Fibroblast of skin of left quadriceps (primary cell): ENCODE measurements at places on chromosomes 3 and 15.
A peak's percentile ranks its signal among the peaks of the same experiment; 100 is the strongest.

- DNase-seq = no peak
These were observed at the start of gene SUCNR1 for GRCh38 chr3:151873398-151873797. SUCNR1 (plus strand) TSS chr3:151873643; CDS start chr3:151879893, 6,250 bp downstream.

GRCh38 chr3:174242311-174243041 is 616.7 kb upstream of the NAALADL2 start:
- no peak for DNase-seq

- peak; percentile 49 for DNase-seq
These were observed 25.5 kb upstream of the SNRPA1 start for GRCh38 chr15:101320501-101321052.

DNA sequence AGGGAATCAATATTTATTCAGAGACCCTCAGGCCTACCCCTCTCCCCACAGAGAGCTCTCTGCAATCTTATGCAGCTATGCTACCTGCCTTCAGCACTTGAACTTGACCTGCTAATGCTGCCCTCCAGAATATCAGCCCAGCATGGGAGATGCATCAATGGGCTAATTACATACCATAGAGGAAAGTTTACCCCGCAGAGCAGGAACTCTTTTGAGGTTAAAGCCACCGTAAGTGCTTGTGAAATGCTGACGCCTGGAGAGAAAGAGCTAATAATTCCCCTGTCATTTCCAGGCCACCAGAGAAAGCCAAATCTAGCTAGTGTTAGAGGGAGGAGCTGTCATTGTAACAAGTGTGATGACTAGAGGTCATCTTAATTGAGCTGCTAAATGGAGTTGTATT is 127.5 kb downstream of the CHST2 start:
- no peak for DNase-seq

DNA sequence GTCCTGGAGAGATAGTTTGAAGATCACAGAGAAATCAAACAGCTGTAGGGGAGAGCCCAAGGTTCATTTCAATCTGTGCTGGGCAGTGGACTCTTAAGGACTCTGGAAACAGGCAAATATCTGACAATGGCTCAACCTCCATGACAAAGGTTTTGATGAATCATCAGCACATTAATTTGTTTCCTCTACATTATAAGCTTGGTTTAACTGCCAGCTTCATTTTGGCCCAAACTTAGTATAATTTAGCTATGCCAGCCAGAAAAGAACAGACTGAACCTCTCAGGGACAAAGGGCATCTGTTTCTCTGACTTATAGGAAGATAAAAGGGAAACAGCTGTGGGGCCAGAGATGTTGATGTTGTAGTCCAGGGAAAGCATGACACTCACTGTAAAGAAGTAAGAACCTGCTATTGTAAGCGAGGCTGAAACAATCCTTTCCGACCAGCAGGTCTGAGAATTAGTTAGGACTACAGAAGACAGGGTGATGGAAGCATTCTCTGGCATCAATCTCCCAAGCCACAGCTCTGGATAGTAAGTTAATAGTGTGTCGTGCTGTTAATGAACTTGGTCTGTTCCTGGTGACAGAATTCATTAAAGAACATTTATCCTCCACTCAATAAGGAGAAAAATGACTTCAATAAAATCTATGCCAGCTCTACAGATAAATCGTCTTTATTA is 110.1 kb downstream of the KCNMB2 start:
- no peak for DNase-seq

GRCh38 chr15:52100807-52101442 is 11.7 kb downstream of the BCL2L10 start:
- DNase-seq = peak; percentile 67

DNA sequence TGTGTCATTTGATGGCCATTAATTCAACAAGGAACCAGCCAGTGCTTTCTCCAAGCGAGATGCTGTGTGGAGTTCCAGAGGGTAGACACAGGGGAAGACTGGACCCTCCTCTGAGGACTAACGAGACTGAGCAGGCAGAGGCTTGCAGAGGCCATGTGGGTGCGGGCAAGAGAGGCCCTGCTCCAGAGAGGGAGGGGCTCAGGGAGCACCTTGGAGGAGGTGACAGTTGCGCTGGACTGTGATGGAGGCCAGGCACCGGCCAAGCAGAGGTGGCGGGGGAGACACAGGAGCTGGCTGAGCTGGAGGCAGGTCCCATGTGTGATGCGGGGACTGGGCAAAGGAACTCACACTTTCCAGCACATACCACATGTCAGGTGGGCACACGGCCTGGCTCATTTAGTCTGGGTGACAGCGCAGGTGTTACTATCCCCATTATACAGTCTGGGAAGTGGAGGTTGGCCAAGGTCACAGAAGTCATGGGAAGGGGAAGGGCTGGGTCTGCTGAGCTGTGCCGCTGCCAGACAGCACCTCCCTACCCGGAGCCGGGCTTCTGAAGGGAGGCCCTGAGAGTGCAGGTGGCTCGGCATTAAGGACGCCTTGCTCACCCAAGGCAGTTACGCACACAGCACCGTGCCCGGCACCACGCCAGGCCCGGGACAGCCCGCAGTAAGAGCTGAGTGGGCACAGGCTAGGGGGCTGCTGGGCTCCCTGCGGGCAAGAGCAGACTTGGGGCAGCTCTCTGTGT is 3.7 kb downstream of the MELTF start:
- DNase-seq = no peak

GRCh38 chr3:115187149-115187757 is 40.2 kb upstream of the ZBTB20 start:
- no peak for DNase-seq

- no peak for DNase-seq
These were observed 50.1 kb downstream of the HEG1 start for GRCh38 chr3:125005676-125006075.

DNA sequence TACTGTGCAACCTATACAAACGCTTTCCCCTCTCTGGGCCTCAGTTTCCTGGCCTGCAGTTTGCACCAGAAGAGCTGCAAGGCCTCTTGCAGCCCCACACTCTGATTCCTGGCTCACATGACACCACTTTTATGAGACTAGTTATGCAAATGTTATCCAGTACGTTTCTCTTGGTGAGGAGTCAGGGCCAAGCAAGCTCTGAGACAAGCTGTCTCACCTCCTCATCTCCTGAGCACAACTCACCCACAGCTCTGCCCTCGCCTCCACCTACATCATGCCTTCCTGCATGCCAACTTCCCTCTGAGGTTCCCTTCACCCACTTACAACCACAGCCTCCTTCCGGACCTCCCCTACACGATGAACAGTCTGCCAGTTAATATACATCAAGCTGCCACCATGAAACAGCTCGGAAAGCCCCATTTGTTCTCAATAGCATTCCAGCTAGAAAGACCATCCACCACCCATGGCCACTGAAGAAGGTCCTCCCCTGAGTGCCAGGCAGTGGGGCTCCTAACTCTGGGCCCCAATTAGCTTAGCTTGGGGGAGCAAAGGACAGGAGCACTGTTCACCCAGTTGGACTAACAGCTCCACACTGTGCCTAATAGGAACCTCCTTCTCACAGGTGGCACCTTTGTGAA is 25.0 kb downstream of the CRYGS start:
- no peak for DNase-seq

DNA sequence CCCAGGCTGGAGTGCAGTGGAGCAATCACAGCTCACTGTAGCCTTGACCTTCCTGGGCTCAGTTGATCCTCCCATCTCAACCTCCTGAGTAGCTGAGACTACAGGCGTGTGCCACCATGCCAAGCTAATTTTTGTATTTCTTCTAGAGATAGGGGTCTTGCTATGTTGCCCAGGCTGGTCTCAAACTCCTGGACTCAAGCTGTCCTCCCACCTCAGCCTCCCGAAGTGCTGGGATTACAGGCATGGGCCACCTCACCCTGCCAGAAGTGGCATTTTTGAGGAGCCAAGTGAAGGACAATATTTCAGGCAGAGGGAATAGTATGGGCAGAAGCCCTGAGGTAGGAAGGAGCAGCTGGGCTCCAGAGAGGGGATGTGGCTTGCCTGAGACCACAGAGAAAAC is 4.7 kb downstream of the ANKDD1A start:
- no peak for DNase-seq

DNA sequence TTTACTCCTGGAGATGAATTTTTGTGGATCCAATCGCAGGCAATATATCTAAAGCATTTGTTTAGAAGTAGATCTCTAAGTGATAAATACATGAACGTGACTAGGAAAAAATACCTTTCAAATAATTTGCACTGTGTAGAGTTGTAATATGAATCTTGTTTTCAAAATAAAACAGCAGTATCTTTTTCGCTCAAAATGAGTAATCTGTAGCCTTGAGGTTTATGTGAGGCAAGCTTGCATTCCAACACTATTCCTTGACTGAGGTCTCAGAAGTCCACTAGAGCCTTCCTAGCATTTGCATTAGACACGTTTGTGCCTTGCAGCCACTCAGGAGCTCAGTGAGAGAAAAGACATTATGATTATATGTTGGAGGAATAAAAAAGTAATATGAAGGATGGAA is 138.3 kb upstream of the ROBO1 start:
- DNase-seq = no peak

DNA sequence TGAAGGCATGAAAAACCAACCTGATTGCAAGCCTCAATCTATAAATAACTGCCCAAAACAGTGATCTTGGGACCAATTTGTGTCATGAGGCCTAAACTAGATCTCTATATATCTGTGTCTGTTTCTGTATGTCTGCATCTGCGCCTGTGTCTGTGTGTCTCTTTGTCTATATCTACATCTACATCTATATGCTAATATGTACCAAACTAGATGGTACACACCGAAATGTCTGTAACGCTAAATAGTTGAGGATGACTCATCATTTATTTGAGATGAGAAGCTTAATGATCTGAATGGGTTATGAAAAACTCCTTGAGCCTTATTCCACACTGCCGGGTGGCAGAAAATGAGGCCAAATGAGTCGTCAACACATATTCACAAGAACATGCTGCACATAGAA is 982.3 kb downstream of the ROBO2 start:
- DNase-seq = no peak

GRCh38 chr3:10926256-10926810 is 66.2 kb upstream of the SLC6A1 start:
- DNase-seq = no peak

DNA sequence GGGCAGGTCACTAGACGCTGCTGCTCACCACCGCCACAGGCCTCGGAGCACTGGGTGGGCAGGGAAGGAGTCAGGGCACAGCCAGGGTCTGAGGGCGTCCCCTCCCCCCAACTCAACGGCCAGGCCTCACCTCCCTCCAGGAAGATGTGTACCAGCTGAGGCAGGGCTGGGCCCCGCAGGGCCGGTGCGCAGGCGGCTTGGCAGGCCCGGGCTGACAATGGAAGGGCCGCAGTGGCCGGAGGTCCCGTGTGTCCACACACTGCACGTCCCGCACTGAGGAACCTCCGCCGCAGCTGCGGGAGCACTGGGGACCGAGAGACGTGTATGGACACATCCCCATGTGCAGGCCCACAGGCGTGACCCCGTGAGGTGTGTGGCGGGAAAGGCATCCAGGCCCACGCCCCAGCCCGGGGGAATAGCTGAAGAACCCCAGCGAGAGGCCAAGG is 47.4 kb downstream of the ADAMTS7 start:
- DNase-seq = no peak

DNA sequence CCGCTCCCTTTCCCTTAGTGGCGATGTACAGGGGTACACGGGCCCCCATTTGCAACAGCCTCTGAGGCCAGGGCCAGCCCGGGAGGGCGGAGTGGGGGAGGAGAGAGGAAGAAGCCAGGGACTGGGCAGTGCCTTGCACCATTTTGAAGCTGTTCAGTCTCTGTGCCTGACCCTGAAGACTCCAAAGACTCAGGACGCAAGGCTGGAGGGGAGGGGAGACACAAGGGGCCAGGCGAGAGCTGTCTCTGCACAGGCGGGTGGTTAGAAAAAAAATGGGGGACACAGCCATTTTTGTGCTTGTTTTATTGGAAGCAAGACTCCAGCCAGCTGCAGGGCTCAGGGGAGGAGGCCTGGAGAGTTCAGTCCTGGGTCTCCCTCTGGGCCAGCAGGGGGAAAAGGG is 1.6 kb downstream of the RPP25 start:
- DNase-seq = no peak

- DNase-seq = no peak
These were observed 107.0 kb upstream of the NSMCE3 start for GRCh38 chr15:29376590-29376989.

DNA sequence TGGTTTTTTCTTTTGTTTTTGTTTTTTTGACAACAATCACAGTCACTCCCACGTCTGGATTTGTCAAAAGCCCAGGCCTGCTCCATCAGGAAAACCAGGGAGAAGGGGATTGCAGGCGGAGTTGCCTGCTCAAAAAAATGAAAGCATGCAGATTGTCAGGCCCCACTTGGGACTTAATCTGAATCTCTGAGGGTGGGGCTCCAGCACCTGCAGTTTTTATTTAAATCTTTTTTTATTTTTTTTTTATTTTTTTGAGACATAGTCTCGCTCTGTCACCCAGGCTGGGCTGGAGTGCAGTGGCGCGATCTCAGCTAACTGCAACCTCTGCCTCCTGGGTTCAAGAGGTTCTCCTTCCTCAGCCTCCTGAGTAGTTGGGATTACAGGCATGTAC is 140.9 kb downstream of the FOXP1 start:
- no peak for DNase-seq

GRCh38 chr3:76051145-76051544 is 265.8 kb upstream of the ZNF717 start:
- DNase-seq = no peak

GRCh38 chr3:72093992-72094334 is 309.0 kb upstream of the PROK2 start:
- no peak for DNase-seq

- DNase-seq = no peak
These were observed 1501.2 kb upstream of the CADM2 start for GRCh38 chr3:83457551-83457950.

DNA sequence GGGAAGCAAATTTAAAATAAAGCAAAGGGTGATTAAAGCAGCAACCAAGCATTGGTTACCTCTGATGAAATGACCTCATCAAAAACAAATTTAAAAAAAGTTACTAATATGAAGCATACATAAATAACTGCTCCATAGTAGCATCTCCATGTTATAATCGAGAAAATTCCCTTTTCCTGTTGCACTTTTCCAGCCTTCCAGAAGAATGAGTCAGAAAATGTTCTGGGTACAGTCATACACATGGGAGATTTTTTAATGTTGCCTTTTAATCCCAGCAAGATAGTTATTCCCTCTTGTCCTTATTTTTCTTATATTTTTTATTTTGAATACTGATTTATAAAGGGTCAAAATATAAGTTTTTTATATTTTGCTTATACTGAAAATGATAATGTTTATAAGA is 2.6 kb upstream of the TMCO5A start:
- peak; percentile 31 for DNase-seq

DNA sequence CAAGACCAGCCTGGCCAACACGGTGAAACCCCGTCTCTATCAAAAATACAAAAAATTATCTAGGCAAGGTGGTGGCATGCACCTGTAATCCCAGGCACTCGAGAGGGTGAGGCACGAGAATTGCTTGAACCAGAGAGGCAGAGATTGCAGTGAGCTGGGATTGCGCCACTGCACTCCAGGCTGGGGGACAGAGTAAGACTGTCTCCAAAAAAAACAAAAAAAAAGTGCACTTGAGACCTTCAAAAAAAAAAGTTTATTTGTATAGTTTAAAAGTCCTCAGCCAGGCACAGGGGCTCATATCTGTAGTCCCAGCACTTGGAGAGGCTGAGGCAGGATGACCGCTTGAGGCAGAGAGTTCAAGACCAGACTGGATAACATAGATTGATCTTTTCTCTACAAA is 2.1 kb downstream of the PBRM1 start:
- no peak for DNase-seq

- no peak for DNase-seq
These were observed 427.0 kb upstream of the RBMS3 start for GRCh38 chr3:28853830-28854229.

GRCh38 chr15:40878785-40879184 is 4.8 kb upstream of the RHOV start:
- no peak for DNase-seq

GRCh38 chr15:65801229-65801805 is 9.2 kb upstream of the DENND4A start:
- DNase-seq = no peak
